ENCODE measurements at places on chromosomes 4 and X.

DNA sequence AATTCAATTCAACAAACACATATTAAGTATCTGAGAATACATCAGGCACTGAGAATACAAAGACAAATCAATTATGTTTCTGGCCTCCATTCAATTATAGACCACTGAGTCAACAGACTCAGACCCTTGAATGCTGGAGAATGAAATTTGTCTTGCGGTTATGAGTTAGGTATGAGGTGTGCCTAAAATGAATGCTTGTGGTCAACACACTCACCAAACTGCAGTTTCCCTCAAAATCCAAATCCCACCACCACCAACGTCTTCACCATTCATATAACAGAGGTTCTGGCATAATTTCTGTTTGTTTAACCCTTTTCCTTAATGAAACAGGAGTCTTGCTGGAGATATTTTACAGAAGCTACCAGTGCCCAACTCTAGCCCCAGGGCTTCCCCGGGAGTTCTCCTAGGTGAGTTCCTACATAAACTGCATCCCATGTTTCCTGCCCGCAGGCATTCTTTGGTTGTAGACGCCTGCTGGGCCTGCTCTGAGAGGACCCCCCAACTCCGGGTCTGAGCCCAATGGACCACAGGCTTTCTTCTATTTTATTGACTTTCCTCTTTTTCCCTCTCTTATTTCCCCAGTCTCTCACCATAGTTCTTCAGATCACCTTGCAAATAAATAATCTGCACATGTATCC lies 119.2 kb downstream of the DDX53 start:
- DNase-seq, result no peak

GRCh38 chrX:15686818-15687685 lies 22.4 kb upstream of the CLTRN start:
- peak; percentile 56 for DNase-seq

DNA sequence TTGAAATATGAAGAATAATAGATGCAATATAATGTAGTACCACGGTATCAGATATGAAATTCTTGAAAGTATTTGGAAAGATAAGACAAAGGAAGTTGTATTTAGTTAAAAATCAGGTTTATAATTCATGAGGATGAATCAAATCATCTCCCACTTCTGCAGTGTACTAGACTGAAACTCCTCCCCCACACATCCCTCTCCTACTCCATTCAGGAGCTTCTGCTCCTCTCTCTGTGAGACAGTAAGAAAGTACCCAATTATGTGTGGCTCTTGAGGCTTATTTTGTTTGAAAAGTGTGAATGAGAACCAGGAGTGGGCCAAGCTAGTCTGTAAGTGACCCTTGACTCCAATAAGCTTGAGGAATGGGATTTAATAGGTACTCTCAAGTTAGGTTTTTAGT lies 9.5 kb downstream of the SLAIN2 start:
- no peak for DNase-seq

- peak; percentile 13 for DNase-seq
These were observed 1.6 kb upstream of the NDST3 start for GRCh38 chr4:118032691-118033090.

GRCh38 chr4:150461957-150462356 lies 120.0 kb upstream of the MAB21L2 start:
- no peak for DNase-seq

- no peak for DNase-seq
These were observed 16.4 kb upstream of the ADD1 start for GRCh38 chr4:2827071-2827873.
